Dorsolateral prefrontal cortex (tissue), 122 donors: ENCODE measurements at places on chromosomes 6 and 20. TPM values are rescaled to one million over a fixed set of nuclear protein-coding genes. Genes with fewer than 3 reads are reported as not detected.

DNA sequence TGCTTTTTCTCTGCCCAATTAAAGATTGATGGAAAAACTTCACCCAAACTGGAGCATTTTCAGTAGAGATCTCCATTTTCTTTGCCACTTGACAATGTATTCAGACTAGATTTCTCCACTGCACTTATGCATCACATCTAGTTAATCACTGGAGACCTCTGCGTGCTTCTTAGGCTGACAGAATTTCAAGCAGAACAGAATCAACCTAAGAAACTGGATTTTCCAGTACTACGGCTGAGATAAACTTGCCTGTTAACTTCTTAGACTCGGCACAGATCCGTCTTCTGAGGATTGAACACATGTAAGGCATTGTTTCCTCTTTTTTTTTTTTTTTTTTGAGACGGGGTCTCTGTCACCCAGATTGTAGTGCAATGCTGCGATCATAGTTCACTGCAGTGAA is 139.2 kb downstream of the LRRC1 start:
- DNase-seq, result no peak

Gene CDH22
- total RNA-seq, result 27.8 TPM

GRCh38 chr6:131122007-131122406 is 13.3 kb upstream of the AKAP7 start:
- no peak for DNase-seq

DNA sequence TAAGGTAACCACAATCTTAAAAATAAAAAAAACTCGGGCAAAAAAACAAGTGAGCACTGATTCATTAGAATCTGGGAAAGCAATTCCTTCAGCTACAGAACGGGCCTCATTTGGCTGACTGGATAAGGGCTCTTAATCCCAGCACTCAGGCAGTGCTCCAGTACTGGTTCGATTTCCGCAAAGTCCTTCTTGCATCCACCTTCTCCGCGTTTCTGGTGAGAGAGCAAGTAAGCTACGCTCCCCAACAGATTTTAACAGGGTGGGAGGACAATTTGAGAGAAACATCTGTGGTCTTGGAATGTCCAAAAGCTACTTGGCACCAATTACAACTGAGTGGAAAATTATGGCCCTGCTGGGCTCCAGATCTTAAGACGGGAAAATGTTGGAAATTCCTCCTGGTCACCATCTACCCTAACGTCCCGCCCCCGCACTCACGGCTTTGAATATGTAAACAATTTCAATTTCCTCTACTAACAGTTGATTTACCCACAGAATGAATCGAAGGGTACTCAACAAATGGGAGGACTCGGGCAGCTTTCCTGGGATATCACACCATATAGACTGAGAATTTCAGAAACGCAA is 18.1 kb upstream of the ZSCAN9 start:
- no peak for DNase-seq
